ENCODE measurements at places on chromosomes 16 and 17. TPM values are rescaled to one million over a fixed set of nuclear protein-coding genes. Genes with fewer than 3 reads are reported as not detected.

The CD300A gene
- not detected for polyA plus RNA-seq

The MYH1 gene
- not detected for polyA plus RNA-seq

The CCL1 gene
- not detected for polyA plus RNA-seq

The IRX3 gene
- polyA plus RNA-seq: 2.6 TPM

The SLC35G6 gene
- polyA plus RNA-seq: not detected
